HFFc6 (cell line): ENCODE measurements at places on chromosomes 16 and 17. TPM values are rescaled to one million over a fixed set of nuclear protein-coding genes. Genes with fewer than 3 reads are reported as not detected.
A peak's percentile ranks its signal among the peaks of the same experiment; 100 is the strongest.

- DNase-seq, result peak; percentile 79
Measured at GRCh38 chr16:53893731-53894435, 189.9 kb downstream of the FTO start.

DNA sequence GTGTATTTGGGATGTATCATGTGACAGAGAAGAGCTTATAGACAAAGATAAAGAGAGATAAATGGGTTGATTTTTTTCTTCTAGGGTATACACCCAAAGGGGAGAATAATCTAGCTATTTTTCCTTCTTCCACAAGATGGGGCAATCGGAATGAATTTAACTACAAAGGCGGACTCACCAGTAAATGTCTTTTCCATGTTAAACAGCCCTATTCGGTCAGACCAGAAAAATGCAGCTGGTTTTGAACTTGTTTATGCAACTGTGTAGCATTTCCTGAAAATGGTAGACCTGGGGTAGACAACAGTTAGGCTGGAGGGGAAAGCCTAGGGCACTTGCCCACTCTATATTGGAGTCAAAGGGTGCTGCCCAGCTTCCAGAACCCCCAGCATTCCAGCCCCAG is 477.1 kb downstream of the TOX3 start:
- peak; percentile 35 for DNase-seq

DNA sequence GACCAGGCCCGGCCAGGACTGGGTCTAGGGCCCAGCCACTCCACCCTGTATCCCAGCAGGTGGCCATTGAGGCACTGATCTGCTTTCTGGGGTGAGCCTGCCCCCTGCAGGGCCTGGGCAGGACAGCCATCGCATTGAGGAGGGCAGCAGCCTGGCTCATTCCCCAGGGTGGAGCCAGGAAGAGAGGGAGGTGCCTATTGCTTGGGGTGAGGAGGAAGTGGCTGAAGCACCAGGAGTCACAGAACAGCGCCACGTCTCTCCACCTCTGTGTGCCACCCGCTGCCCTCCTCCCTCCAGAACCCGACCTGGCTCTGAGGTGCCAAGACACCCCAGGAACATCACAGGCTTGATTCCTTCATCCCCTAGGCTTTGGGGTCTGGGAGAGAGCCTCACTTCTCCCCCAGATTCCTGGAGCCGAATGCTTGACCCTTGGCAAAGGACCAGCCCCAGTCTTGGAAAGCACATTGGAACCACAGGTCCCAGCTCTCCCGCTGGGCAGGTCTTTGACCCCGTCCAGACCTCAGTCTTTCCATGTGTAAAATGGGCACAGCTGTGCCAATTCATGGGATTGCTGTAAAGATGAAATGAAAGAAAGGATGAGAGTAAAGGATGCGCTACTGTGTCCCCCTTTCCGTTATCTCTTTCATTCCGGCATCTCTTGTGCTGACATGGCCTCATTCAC is 7.2 kb upstream of the KRT36 start:
- peak; percentile 85 for DNase-seq

DNA sequence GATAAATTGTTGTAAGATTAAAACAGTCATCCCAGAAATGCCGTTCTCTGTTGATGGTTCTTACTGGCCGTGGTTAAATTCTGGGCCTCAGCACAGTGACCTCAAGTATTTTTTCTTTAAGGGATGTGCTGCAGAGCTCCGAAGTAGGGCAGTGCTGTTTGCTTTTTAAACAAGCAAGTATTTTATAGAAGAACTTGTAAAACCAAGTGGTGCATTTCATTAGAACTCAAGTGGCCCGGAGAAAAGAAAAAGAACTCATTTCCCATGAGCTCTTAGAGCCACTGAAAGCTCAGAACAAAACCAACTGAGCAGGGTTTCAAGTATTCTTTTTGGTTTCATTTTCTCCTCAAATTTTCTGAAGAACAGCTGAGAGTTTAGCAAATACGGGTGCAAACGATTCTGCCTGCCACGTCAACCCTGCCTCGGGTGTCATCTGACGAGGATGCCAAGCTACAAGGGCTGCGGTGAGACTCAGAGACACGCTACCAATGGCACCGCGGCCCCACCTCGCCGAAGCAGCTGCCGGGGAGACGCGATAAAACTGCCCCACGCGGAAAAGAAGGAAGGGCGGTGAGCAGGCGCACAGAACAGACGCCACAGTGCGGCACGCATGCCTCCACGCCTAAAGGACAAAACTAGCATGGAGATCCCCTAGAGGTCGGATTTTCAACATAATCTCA is 6.3 kb downstream of the LMF1 start:
- peak; percentile 47 for DNase-seq

DNA sequence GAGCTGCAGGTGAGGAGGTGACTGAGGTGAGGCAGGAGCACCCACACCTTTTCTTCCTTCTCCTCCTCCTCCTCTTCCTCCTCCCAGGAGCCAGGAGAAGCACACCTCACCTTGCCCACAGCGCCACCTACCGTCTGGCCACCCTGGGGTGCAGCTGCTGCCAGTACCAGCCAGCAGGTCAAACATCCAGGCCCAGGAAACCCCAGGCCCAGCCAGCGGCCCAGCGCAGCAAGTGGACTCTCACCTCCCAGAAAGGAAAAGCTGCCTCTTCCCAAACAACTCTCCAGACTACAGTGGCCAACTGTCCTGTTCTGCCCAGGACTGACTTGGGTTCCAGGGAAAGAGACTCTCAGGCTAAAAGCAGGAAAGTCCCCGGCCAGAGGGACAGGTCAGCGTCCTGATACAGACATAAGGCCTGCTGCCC is 22.7 kb downstream of the PEMT start:
- peak; percentile 24 for DNase-seq

- DNase-seq, result peak; percentile 100
Measured at GRCh38 chr17:81094509-81095382, 59.8 kb downstream of the BAIAP2 start.

- DNase-seq, result no peak
Measured at GRCh38 chr16:27287051-27287811, 18.7 kb upstream of the NSMCE1 start.

DNA sequence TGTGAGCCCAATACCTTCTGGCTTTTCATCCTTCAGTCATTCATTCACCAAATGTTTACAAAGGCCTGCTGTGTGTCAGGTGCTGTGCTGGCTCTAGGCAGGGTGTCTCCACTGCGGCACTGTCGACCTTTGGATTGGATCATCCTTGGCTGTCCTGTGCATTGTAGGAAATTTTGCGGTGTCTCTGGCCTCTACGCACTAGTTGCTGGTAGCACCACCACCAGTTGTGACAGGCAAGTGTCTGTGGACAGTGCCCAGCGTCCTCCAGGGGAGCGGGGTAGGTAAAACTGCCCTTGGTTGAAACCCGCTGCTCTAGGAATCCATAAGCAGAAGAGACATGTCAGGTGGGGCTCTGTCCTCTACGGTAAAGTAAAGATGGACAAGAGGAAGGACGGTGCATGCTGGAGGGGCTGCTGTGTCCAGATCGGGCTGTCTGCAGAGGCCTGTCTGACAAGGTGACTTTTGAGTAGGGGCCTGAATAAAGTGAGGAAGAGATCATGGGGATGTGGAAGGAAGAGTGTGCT is 123.7 kb downstream of the SNX29 start:
- no peak for DNase-seq

DNA sequence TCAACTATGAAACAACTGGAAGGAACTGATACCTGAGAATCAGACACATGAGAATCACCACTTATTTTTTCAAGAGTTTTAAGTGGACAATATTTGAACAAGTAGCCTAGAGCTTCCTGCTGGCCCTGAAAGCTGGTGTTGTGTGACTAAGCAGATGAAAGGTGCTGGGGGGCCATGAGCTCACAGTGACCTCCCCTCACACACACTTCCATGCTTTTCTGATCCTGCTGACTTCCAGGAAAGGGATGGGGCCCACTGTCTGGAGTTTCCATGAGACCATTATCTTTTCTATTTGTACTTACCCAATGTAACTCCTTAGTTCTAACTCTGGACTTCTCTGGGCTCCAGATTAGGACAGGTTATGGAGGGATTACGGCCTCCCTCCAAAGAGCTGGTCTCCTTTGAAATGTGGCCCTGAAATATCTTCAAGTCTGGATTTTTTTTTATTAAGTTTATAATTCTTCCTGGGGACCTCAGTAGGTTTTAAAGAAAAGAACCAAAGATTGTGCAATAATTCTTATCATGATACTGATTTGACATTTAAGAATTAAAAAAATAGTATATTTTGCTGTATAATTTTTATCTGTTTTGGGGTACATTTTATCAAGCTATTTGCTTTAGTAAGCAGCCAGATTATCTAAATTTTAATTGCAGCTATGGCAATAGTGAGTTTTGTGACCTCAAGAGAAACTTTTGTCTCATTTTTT is 4.9 kb downstream of the CAPNS2 start:
- DNase-seq, result no peak

Gene CDC42EP4
- 18.1 to 25.8 TPM (median 18.8 TPM) in 3 replicates for total RNA-seq

Gene EFNB3
- 0.12 to 0.25 TPM (median 0.13 TPM) in 3 replicates for total RNA-seq

Gene TPSG1
- not detected in 3 replicates for total RNA-seq

Gene HBQ1
- not detected in 3 replicates for total RNA-seq

Gene RNF135
- 11.8 to 12.0 TPM (median 11.9 TPM) in 3 replicates for total RNA-seq

Gene OR3A1
- total RNA-seq, result not detected in 2 replicates

Gene KRT27
- not detected in 3 replicates for total RNA-seq
